T-helper 17 cell (primary cell): ENCODE measurements at places on chromosomes 3 and 15.

GRCh38 chr15:71215126-71215894 is 100.0 kb downstream of the THSD4 start:
- no peak for DNase-seq

GRCh38 chr3:182920515-182921084 is 59.7 kb downstream of the DCUN1D1 start:
- DNase-seq: no peak

GRCh38 chr3:18351823-18352744 is 73.1 kb downstream of the SATB1 start:
- no peak for DNase-seq

- no peak for DNase-seq
Measured at GRCh38 chr3:36447061-36447460, 66.8 kb downstream of the STAC start.

DNA sequence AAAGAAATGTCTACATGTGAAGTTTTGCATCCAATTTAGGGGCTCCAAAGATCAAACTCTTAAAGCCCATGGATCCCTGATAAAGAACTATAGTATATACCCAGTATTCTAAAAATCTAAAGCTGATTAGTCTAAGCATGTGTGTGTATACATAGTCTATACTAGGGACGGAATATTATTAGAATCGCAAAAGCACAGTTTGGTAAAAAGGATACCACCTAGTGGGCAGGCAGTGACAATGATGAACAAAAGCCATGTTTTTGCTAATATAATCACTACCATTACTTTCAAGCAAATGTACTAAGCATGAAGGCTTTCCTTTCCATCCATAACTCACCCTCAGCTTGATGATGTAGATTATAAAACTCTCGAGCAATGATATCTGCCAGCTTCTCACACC is 16.5 kb downstream of the POLQ start:
- no peak for DNase-seq

DNA sequence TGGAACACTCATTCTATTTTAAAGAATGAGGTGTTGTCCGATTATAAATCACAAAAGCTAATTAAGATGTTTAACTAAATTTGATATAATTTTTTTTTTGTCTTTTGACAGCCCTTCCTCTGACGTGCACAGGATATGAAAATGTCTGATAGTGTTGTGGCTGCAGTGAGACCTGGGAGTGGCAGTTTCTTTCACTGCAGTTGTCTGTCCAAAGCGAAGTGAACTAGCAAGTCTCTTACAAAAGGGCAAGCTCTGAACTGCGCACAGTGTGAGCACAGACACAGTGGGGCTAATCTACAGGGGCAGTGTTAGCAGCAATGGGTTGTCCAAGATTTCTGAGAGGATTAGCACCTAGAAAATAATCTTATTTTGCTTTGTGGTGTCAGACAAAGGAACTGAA is 29.1 kb upstream of the MYRIP start:
- DNase-seq: no peak

DNA sequence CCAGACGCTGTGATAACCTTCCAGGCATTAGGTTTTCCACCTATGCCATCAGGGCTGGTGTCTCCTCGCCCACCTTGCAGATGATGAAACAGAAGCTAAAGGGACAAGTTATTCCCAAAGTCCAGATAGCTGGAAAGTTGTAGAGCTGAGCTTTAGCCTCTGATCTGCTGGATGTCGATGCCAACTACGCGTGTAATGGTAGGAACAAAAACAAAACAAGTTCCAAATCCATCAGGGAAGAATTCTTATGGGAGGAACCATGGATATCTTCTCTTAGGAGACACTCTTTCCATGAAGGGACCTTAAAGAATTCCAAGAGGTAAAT is 28.1 kb upstream of the RHO start:
- DNase-seq: no peak

DNA sequence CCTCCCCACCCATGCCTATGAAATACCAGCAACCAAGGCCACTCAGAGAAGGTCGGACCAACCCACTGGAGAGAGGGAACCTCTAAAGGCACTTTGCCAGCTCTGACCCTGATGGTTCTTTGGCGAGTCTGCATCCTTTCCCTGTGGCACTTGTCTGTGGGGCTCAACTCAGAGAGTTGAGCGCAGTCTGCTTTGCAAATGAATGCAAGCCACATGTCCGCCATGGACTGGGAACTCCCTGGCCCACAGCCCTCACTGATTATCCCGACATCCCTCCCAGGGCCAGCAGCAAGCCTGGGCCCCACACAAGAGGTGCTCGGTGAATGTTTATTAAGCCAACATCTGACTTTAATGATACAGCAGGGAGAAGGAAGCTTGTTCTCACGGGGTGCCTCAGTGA is 55.5 kb upstream of the HES1 start:
- DNase-seq: no peak

DNA sequence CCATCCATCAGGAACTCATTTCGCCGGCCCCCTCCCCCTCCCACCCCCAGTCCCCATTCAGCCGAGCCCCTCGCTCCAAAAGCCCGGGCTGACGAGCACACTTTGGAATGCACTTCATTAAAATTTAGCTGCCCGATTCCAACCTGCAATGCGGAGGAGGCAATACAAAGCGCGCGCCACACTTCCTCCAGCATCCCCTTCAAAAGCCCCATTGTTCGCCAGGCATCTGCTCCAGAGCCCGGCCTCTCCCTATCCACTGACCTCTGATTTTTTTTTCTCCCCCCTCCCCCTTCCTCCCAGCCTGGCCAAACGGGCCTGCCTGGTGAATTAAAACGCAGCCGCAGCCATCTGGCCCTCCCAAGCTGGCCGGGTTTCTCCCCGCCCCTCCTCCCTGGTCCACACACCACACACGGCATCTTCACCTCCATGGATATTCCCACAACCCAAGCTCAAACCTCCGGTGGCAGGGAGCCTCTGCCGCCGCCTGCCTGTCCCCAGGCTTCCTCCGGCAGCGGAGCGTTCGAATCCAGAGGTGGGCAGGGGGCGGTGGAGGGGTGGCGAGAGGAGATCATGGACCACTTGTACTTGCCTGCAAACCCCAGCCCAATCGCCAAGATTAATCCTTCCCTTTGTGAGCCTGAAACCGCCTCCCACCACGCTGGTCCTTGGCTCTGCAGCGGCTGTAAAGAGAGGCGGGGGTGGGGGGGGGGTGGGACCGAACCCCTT is 441.3 kb downstream of the MAGI1 start:
- DNase-seq: no peak

- no peak for DNase-seq
Measured at GRCh38 chr3:127168271-127168670, 24.7 kb upstream of the PRR23E start.

DNA sequence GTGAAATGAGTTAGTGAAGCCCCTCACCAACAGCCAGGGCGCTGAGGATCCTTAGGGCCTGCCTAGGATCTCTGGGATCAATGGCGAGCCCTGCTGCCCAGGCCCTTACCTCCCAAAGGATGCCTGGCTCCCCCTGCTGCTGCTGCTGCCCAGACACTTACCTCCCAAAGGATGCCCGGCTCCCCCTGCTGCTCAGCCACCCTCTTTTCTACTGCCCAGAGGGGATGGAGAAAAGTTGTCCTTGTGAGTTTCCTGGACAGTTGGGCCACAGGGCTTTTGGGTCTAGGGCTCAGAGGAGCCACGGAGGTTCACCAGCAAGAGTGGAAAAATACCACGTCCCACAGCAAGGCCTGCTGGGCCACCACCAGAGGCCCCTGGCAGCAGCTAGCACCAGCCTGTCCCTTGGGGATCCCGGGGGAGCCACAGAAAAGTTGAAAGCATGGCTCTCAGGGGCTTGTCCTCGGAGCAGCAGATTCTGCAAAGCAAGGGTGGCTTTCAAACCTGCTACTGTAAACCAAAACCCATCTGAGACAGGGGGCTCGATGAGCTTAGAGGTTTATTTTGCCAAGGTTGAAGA is 59.4 kb downstream of the SLC6A6 start:
- peak; percentile 17 for DNase-seq

DNA sequence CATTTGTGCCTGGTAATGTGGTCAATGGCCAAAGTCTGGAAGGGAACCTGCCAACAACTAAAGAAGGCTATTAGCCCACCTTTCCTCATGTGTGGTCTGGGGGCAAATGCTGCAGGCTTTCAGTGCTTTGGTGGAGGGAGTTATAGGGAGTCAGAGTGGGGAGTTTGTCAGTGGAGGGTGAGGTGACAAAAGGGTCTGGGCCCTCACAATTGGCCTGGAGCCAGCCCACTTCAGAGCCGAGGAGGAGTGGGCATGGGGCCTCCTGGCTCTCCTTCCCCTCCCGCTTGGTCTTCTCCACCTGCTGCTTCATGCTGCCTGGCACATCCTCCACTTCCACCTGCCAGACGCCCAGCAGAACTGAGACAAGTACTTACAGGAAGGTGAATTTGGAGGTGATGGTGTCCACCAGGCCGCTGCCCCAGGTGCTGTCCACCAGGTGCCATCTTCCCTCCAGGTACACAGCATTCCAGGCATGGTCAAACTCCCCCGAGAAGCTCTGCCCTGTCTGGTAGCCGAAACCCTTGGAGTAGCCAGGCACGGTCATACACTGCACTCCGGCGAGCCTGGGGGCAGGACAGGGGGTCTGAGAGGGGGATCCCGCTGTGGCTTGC is 40.9 kb downstream of the KY start:
- DNase-seq: no peak

- DNase-seq: no peak
Measured at GRCh38 chr3:127905556-127905955, 9.5 kb upstream of the KBTBD12 start.

- no peak for DNase-seq
Measured at GRCh38 chr15:69513450-69513960, 60.9 kb downstream of the RPLP1 start.

- no peak for DNase-seq
Measured at GRCh38 chr3:102037209-102037608, 187.9 kb downstream of the NFKBIZ start.

- no peak for DNase-seq
Measured at GRCh38 chr3:13380971-13381370, 39.2 kb downstream of the NUP210 start.

- no peak for DNase-seq
Measured at GRCh38 chr3:152728231-152728980, 106.5 kb upstream of the P2RY1 start.

GRCh38 chr15:57866149-57866736 is 159.7 kb downstream of the POLR2M start:
- peak; percentile 32 for DNase-seq

DNA sequence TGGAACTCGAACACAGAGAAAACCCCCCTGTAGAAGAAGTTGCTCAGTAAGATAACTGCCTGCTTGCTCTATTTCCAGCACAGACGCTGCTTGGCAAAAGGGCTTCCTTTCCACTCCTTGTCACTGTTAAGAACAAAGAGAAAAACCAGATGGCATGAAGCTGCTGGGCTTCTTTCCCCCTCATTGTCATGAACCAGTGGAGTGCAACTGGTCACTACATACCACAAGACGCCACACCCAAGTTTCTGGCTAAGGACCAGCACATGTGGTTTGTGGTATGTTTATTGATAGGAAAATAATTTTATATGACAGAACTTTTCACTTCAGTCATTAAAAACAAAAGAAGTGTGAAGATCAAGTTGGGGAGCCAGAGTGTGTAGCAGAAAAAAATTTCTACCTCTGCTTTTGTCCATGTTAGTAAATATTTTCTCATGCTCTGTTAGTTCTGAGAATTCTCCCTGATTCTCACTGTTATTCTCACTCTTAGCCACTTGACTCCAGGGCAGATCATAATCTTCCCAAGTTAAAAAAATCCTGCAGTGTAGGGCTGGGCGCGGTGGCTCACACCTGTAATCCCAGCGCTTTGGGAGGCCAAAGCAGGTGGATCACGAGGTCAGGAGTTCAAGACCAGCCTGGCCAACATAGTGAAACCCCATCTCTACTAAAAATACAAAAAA is 37.9 kb downstream of the CLK3 start:
- no peak for DNase-seq

- no peak for DNase-seq
Measured at GRCh38 chr3:136444581-136444980, 194.4 kb downstream of the PCCB start.
